Stimulated activated CD8-positive, alpha-beta memory T cell treated with anti-CD3 and anti-CD28 coated beads, Interleukin-2, amount 100 ng/mL, for 48 hours (primary cell): ENCODE measurements at places on chromosomes 3 and 15.

- DNase-seq: no peak
Measured at GRCh38 chr3:168653255-168653654, 557.5 kb upstream of the GOLIM4 start.

GRCh38 chr15:79195239-79195638 lies 87.3 kb upstream of the ANKRD34C start:
- DNase-seq: no peak

DNA sequence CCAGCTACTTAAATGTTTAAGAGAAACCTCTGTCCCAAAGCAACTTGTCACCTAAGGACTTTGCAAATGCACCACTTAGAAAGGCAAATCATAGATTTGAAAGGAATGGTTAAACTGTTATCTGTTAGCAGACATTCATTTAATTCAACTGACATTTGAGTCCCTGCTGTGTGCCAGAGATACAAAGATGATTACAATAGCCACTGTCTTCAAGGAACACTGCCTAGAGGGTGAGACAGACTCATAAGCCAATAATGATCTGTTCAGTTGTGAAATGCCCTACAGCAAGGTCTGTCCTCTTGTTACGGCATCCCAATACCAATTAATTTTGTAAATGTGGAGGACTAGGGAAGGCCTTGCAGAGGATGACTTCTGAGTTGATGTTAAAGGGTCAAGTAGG lies 113.1 kb downstream of the ATG7 start:
- DNase-seq: no peak

DNA sequence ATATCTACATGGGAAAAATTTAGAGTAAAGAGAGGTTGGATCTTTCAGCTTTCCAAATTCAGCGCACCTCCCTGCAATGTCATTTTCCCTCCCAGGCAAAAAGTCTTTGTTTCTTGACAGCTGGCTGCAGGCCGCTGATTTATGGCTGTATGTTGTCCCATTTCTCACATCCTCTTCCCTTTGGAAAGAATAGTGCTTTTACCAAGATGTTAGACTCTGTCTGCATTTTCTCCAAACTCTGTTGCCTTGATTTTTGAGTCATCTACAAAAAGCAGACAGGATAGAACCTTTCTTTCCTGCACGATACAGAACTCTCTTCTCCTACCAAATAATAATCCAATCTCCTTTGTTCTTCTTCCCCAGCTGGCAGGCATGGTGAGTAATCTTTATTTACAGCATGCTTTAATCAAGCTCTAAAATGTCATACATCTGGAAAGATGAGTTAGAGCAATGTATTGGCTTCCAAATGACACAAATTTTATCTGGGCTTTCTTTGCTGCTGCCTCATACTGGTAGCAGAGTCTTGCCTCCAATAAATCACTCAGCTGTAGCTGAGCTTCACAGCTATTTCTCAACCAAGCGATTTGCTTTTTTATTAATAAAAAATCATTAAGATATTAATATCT lies 101.9 kb downstream of the PIK3R4 start:
- DNase-seq: no peak

DNA sequence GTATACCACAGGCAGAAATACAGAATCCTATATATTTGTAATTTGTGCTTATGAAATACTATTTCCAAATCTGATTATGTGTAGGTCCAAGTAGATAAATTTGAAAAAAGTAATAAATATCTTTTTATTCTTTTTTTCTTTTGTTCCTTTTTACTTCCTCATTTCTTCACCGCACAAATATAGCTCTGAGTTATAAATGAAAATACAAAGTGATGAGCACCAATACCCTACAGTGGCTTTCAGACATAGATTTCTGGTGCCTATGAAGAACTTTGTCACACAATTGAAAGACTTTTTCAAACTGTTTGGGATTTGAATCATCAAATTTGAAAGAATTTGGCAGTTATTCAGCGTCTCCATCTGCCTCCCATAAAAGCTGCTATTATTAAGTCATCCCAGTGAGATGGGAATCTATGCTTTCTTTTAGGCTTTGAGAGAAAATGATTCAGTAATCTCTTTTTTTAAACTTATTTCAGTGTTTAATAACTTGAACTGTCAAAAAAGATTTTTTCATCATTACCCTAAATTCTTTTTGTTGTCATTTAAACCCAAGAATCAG lies 363.6 kb upstream of the GOLIM4 start:
- no peak for DNase-seq
